ENCODE measurements at places on chromosomes 6 and 20.

DNA sequence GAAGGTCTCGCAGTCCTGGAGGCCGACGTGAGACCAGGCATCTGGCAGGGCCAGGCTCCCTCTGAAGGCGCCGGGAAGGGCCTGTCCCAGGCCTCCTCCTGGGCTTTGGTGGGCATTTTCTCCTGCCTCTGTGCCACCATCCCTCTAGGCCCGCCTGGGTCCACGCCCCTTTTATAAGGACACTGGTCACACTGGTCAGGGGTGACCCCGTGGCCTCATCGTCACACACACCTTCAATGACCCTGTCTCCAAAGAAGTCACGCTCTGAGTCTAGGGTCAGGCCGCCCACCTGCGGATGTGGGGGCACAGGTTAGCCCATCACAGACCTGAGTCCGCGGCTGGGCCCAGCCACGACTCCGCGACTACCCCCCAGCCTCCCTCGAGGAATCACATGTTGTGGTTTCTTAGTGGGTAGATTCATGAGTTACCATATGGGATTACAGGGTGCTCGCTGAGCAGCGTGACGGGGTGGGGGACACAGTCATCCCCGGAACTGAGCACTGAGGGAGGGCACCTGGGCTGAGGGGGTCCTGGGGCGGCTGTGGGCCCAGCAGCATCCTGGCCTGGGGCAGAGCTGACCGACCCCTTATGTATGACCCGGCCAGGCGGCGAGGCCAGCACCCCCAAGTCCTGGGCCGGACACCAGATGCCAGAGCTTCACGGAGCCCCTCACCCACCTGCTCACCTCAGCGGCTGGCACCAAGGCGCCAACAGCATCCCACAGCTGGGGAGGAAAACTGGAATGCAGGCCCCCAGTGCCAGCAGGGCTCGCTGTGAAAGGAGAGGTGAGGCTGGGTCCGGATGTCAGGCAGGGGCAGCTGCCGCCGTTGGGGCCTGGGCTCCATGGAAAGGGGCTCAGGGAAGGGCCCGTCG is 115.9 kb downstream of the DLL1 start:
- no peak for DNase-seq

DNA sequence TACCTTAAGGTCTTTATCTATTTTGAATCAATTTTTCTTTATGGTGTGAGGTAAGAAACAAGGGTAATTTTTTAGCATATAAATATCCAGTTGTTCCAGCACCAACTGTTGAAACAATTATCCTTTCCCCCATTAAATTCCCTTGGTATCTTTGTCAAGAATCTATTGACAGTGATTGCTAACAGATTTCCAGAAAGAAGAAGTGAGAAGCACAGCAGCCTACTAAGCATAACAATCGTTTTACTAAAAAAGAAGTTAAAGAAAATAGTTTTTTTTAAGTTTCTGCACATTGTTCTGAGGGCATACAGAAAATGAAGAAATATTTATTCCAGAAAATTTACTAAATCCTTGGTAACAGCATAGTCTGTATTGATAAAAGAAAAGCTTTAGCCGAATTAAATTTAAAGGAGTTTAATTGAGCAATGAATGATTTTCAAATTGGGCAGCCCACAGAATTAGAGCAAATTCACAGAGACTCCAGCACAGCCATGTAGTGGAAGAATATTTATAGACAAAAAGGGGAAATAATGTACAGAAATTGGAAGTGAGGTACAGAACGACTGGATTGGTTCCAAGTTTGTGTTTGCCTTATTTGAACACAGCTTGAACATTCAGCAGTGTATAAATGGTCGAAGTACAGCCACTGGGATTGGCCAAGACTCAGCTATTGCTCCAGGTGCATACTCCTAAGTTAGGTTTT is 97.9 kb upstream of the UST start:
- no peak for DNase-seq

DNA sequence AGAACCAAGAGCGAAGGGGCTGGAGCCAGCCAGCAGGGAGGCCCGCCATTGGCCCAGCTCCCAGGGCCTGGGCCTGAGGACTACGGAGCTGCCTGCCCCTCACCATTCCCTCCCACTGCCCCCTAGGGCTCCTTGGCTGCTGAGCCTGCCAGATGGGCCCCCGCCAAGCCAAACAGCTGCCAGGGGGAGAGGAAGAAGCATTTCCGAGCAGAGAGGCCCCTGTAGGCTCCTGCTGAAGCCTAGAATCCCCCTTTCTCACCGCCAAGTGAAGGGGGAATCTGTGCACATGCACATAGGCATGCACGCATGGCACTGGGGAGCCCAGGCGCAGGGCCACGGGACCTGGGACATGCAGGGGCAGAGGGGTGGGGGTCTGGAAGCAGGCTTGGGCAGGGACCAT is 28.5 kb upstream of the MRPS18A start:
- no peak for DNase-seq

DNA sequence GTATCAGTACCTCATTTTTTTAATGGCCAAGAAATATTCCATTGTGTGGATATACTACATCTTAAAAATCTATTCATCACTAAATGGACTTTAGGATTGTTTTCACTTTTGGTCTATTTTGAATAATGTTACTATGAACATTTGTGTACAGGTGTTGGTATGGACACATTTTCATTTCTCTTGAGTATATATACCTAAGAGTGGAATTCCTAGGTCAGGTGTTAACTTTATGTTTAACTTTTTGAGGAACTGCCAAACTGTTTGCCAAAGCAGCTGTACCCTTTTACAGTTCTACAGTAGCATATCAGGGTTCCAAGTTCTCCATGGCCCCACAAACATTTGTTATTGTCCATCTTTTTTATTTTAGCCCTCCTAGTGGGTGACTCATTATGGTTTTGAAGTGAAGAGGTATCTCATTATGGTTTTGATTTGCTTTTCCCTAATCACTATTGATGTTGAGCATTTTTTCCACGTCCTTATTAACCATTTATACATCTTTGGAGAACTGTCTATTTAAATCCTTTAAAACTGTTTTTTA is 28.2 kb downstream of the DSTN start:
- DNase-seq: no peak

DNA sequence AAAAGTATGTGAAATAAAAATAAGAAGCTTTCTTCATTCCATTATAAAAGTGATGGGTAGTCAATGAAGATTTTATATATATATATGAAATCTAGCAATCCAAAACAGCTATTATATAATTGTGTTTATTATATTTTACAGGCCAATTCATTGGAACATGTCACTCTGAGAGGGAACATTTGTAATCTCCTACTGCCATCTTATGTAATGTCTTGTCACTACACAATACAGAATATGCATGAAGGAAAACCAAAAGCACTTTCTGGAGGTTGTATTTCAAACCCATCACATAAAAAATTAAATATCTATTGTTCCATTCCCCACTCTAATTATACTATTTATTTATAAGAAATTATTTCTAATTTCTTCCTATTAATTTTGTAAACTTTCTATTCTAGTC is 31.5 kb upstream of the IRAK1BP1 start:
- DNase-seq: no peak

DNA sequence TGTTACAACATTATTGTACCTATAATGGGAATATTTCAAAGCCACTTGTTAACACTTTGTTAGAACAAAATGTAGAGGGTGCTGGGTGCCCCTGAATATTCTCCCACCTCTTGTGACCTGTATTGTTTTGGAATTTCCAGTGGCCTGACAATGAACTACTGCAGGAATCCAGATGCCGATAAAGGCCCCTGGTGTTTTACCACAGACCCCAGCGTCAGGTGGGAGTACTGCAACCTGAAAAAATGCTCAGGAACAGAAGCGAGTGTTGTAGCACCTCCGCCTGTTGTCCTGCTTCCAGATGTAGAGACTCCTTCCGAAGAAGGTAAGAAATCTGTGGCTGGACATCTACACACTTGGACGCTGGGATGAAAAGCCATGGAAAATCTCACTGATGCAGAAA is 28.9 kb downstream of the PLG start:
- DNase-seq: no peak

- no peak for DNase-seq
These were observed 110.1 kb downstream of the ERMARD start for GRCh38 chr6:169861431-169862042.

DNA sequence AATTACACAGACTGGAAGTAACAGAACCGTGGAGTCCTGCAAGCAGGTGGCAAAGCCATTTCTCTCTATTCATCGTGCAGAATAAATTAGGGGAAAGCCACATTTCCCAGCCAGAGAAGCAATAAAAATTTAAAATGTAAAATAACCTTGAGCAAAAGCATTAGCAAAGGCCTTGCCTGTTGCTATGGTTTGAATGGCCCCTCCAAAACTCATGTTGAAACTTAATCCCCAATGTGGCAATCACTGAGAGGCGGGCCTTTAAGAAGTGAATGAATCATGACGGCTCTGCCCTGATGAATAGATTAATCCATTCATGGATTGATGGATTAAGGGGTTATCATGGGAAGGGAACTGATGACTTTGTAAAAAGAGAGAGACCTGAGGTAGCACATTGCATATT is 679.0 kb downstream of the PTPRT start:
- no peak for DNase-seq

DNA sequence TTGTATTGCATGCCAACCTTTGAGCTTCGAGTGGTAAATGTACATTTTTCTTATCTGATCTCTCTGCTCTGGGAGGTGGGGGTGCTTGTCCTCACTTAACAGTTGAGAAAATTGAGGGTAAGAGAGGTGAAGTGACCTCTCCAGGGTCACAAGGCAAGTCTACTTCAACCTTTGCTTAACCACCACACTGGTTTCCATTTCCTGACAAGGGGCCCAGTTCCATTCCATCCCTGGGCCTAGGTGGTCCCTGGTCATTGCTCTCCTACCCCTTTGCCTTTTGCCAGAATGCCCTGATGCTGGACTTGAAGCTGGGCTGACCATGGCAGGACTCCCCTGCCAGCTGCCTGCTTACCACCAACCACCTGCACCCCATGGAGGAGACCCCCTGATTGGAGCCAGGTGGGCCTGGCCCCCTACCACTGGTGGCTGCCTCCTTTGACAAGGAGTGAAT is 9.9 kb upstream of the BPIFB3 start:
- no peak for DNase-seq

- DNase-seq: peak; percentile 38
These were observed 7.9 kb downstream of the ZMYND8 start for GRCh38 chr20:47348539-47349142.

- no peak for DNase-seq
These were observed 4.1 kb downstream of the PKIB start for GRCh38 chr6:122614303-122614702.

GRCh38 chr6:120320481-120321162 is 971.1 kb upstream of the MAN1A1 start:
- DNase-seq: no peak

DNA sequence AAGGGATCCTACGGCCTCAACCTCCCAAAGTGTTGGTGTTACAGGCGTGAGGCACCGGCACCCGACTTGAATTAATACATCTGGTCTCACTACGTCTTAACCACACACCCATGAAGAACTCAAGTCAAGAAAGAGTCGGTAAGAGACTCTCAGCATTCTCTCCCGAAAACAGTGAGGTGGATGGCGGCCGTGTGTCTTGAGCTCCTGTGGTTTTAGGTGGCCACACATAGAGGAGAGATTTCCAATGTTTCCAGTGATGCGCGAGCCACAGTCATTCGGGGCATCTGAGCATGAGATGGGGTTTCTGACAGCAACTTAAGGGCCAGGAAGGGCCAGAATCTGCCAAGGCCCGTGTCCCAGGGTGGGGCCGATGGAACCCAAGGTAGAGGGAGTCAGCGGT is 766.4 kb upstream of the DEFB115 start:
- DNase-seq: no peak

GRCh38 chr6:87982134-87982533 is 65.5 kb upstream of the SPACA1 start:
- DNase-seq: no peak

DNA sequence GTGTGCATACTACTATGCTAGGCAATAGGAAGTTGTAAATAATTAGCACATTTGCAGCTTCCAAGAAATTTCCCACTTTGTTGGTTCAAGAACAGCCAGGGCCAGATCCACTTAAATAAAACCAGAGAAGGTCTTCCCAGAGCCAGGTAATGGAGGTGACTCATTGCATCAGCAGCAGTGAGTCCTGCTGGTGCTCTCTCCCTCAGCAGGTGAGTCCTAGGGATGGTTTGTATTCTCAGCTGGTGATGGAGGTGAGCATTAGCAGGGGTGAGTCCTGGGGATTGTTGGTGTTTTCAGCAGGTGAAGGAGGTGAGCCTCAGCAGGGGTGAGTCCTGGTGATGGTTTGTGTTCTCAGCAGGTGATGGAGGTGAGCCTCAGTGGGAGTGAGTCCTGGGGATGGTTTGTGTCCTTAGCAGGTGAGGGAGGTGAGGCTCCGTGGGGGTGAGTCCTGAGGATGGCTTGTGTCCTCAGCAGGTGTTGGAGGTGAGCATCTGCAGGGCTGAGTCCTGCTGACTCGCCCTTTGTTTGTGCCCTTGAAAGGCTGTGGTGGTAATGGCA is 232.8 kb upstream of the EXOC2 start:
- DNase-seq: no peak

DNA sequence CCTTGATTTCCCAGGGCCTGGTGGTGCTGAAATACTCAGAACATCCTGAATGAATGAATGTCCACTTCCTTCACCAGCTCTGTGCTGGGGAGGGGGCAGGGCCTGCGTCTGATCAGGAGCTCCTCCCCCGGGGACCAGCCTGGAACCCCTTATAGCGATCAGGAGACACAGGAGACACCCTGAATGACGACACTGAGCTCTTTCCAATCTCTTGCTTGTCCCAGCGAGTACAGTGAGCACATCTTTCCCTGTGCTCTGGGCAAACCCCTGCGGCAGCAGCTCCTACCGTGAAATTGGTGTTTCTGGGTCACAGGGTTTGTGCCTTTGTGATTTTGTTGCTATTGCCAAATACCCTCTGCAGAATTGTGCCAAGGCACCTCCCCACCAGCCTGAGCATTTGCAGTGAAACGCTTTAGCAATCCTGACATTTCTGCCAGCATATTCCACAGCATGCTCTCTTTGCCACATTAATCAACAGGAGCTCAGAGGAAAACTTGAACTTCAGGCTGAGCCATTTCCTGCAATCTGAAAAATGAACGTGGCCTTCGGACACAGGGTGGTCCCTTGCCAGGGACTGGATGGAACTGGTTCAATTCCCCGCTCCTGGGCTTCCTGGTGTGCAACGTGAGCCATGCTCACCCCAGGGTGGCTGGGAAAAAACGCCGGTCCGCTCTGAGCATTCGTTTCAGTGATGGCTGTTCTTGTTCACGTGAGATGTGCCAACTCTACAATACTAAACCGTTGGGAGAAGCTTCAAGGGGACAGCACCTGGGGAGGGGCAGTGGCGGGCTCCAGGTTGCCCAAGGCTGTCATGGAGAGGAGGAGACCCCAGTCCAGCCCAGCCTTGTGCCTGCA is 23.1 kb upstream of the MRGBP start:
- DNase-seq: no peak

- no peak for DNase-seq
These were observed 25.6 kb downstream of the ARHGAP18 start for GRCh38 chr6:129684323-129684884.

GRCh38 chr6:56246881-56247653 is at the start of gene COL21A1:
Gene COL21A1 (minus strand): TSS chr6:56247580. CDS start chr6:56182618, 64,962 bp downstream.
- DNase-seq: no peak

DNA sequence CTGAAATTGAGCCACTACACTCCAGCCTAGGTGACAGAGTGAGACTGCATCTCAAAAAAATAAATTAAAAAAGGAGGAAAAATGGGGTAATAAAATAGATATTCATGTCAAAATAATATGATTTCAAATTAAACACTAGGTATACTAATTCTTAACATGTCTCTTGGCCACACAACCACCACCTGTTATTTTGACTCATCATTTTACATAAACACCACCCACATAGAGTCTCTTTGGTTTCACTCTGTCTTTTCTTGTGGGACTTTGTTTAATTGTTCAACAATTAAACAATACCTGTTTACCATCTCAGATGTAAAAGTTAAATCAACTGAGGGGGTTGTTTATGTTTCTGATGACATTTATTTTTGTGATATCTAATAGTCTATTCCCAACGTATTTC is 476.8 kb upstream of the ADGRB3 start:
- DNase-seq: no peak

Measured in cerebellar nuclear complex (tissue), 1 donor.